ENCODE measurements at places on chromosomes 13 and 19. TPM values are rescaled to one million over a fixed set of nuclear protein-coding genes. Genes with fewer than 3 reads are reported as not detected.

GRCh38 chr19:13255041-13255718, 105.0 kb downstream of the IER2 start:
- no peaks in the 10 kb centered on the region for H3K36me3 ChIP-seq
- DNase-seq, result no peak
- H3K27me3 ChIP-seq, result peaks cover 3% of the 10 kb centered on the region
- H3K27ac ChIP-seq, result no peak overlapping the region
- H3K4me1 ChIP-seq, result no peaks in the 10 kb centered on the region
- no peak overlapping the region for H3K4me3 ChIP-seq

GRCh38 chr13:22369840-22370239, 699.0 kb downstream of the FGF9 start:
- no peak for DNase-seq
- no peaks in the 10 kb centered on the region for H3K36me3 ChIP-seq
- no peaks in the 10 kb centered on the region for H3K27me3 ChIP-seq

- no peak for DNase-seq
- no peak overlapping the region for H3K27ac ChIP-seq
- H3K27me3 ChIP-seq, result peaks cover 4% of the 10 kb centered on the region
- H3K4me1 ChIP-seq, result no peaks in the 10 kb centered on the region
- no peak overlapping the region for H3K4me3 ChIP-seq
- H3K36me3 ChIP-seq, result no peaks in the 10 kb centered on the region
Measured at GRCh38 chr19:17642656-17643055, 45.5 kb downstream of the UNC13A start.

- H3K4me3 ChIP-seq, result no peak overlapping the region
- no peak overlapping the region for H3K27ac ChIP-seq
- H3K4me1 ChIP-seq, result peaks cover 4% of the 10 kb centered on the region
- peaks cover 18% of the 10 kb centered on the region for H3K27me3 ChIP-seq
- no peak for DNase-seq
- peaks cover 6% of the 10 kb centered on the region for H3K36me3 ChIP-seq
Measured at GRCh38 chr13:20412691-20413355, 112.8 kb downstream of the CRYL1 start.

DNA sequence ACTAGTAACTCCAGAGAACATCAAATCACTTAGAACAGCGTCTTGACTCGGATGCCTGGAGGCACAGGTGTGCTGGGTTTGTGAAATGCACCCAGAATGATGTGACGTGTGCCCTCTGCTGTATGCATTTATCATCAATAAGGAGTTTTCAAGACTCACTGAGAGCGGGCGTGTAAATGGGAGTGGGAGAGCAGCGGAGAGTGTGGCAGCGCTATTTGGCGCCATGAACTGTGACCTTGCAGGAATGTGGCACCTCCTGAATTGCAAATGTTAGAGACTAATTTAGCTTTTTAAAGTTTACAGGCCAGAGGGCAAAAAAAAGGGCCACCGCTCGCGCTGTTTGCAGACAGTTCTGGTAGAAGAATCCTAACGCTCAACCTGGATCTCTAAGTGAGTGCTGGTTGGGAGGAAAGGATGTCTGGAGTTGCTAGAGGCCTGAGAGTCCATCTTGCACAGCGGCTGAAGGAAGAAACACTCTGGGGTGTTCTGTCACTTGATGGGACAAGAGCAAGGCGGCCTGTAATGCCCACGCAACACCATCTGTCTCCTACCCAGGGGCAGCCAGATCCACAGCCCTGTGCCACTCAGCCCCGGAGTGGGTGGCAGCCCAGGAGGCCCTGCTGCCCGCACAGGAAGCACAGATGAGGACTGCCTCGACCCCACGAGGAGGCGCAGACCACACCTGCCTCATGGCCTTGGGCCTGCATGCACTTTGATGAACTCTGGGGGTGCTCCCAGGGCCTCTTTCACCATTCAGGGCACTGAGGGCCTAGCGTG, 19.7 kb downstream of the RANBP3 start:
- H3K4me1 ChIP-seq, result peaks cover 49% of the 10 kb centered on the region
- no peak for DNase-seq
- peaks cover 3% of the 10 kb centered on the region for H3K36me3 ChIP-seq
- H3K27ac ChIP-seq, result no peak overlapping the region
- H3K4me3 ChIP-seq, result no peak overlapping the region
- no peaks in the 10 kb centered on the region for H3K27me3 ChIP-seq

- no peak overlapping the region for H3K4me3 ChIP-seq
- H3K27me3 ChIP-seq, result peaks cover 8% of the 10 kb centered on the region
- H3K36me3 ChIP-seq, result peaks cover 36% of the 10 kb centered on the region
- H3K27ac ChIP-seq, result no peak overlapping the region
Measured at GRCh38 chr19:55495646-55496349, 7.6 kb downstream of the SSC5D start.

- H3K36me3 ChIP-seq, result no peaks in the 10 kb centered on the region
- no peak overlapping the region for H3K27ac ChIP-seq
- H3K4me1 ChIP-seq, result no peaks in the 10 kb centered on the region
- no peak for DNase-seq
- H3K4me3 ChIP-seq, result no peak overlapping the region
Measured at GRCh38 chr13:37187105-37187504, 81.6 kb upstream of the CSNK1A1L start.

DNA sequence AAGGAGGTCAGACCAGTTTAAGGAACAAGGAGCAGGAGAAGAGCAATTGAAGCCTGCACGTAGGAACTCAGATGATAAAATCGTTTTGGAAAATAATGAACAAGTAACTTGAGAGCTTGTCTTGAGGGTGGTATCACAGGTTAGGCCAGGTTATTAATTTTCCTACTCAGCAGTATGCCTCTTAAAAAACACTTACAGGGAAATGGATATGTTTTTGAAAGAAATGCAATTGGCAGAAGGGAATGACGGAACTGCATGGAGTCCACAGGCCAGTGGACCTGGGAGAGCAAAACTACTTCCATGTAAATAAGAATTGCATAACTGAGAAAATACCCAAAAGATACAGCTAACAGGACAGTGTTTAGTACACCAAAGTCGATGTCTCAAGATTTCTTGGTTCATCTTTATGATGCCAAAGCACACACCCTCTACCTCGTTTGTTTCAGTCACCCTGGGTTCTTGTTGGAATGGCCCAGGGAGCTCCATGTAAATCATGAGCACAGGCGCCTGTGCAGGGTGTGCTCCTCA, 35.2 kb downstream of the MBNL2 start:
- H3K27me3 ChIP-seq, result no peaks in the 10 kb centered on the region
- peaks cover 24% of the 10 kb centered on the region for H3K4me1 ChIP-seq
- no peak overlapping the region for H3K4me3 ChIP-seq
- H3K36me3 ChIP-seq, result no peaks in the 10 kb centered on the region
- no peak for DNase-seq
- peak overlapping the region; percentile 53 for H3K27ac ChIP-seq

GRCh38 chr13:33375421-33375820, 89.9 kb upstream of the STARD13 start:
- H3K4me3 ChIP-seq, result no peak overlapping the region
- H3K36me3 ChIP-seq, result no peaks in the 10 kb centered on the region
- DNase-seq, result no peak
- no peaks in the 10 kb centered on the region for H3K27me3 ChIP-seq
- H3K4me1 ChIP-seq, result no peaks in the 10 kb centered on the region

DNA sequence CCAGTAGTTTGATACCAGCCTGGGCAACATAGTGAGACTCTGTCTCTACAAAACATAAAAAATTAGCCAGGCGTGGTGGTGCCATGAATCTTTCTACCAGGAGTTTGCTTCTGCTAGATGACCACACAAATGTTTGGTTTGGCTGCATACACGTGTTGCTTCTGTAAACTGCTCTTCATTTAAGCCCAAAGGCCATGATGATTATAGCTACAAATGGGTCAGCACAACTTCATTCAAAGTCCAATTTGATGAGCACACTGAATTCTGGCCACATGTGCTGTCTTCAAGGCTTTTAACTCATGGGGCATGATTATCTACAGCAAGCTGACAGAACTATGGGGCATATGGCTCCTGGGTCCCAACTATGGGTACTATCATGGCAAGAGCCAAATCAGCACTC, 46.3 kb upstream of the DCT start:
- no peaks in the 10 kb centered on the region for H3K4me1 ChIP-seq
- DNase-seq, result no peak
- no peak overlapping the region for H3K27ac ChIP-seq

DNA sequence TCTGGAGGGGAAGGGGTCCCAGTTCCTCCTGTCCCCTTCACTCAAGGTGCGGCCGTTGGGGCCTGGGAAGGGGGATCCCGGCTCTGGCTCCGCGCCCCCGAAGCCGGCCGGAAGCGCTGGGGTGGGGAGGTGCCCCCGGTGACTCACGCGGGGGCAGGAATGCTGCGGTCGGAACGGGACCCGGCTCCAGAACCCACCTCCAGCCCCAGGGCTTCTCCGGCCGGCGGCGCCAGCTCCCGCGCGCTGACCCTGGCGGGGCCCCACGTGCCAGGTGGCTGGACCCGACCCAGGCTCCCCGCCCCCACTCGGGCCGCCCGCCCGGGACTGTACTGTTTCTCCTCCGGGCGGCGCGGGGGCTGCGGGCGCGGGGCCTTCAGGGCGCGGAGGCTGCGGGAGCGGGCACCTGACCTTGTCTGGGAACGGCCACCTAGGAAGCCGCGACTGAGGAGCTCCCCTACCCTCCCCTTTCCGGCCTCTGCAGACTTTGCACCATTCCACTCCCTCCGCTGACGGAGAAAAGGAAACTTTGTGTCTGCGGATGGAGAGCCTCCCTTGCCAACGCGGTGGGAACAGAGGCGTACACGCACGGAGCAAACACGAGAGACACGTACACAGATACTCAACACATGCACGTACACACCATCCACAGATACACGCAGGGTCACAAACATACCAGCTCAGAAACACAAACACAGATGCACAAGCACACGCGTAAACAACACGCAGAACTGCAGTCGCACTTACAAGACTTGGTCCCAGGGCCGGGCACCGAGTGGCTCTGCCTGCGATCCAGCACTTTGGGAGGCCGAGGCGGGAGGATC, 7.2 kb downstream of the AXL start:
- H3K4me1 ChIP-seq, result peaks cover 32% of the 10 kb centered on the region
- no peaks in the 10 kb centered on the region for H3K27me3 ChIP-seq
- peaks cover 24% of the 10 kb centered on the region for H3K36me3 ChIP-seq
- peak; percentile 79 for DNase-seq

GRCh38 chr19:14305706-14306105, 75.5 kb upstream of the ADGRE5 start:
- H3K27me3 ChIP-seq, result peaks cover 5% of the 10 kb centered on the region
- no peak for DNase-seq
- no peaks in the 10 kb centered on the region for H3K36me3 ChIP-seq
- H3K4me3 ChIP-seq, result no peak overlapping the region

- no peak overlapping the region for H3K4me3 ChIP-seq
- no peak overlapping the region for H3K27ac ChIP-seq
- H3K27me3 ChIP-seq, result no peaks in the 10 kb centered on the region
- no peaks in the 10 kb centered on the region for H3K4me1 ChIP-seq
- DNase-seq, result no peak
Measured at GRCh38 chr13:108932196-108932595, 302.8 kb downstream of the MYO16 start.

GRCh38 chr13:44305917-44306370, 67.7 kb upstream of the SERP2 start:
- H3K4me3 ChIP-seq, result no peak overlapping the region
- no peaks in the 10 kb centered on the region for H3K27me3 ChIP-seq
- peak overlapping the region; percentile 79 for H3K27ac ChIP-seq
- no peak for DNase-seq
- no peaks in the 10 kb centered on the region for H3K36me3 ChIP-seq

DNA sequence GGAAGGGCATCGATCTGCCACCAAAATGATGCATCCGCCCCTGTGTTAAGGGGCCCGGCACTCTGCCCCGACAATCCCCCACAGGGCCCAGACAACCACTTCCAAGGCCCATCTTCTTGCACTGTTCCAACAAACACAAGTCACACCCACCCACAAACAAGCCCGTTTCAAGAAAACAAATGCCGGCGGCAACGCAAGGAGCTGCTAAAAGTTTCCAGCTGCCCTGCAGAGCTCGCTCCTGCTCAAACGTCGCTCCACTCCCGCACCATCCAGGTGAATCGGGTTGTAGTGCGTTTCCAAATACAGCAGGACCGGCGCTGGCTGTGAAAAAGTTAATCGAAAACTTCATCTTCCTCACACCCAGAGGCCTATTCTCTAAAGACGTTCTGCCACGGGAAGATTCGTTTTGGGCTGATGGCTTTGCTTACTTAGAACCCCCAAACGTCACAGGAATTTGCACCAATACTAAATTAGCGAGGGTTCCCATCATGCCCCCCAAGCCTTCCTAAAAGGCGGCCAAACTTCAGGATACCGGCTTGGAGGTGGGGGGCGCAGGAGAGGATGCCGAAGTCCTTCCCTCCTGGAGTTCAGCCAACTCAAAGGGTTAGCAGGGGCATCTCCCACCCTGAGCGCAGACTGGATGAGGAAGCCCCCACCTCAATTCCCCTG, 107.4 kb upstream of the DOCK9 start:
- no peak for DNase-seq
- no peak overlapping the region for H3K27ac ChIP-seq
- H3K36me3 ChIP-seq, result no peaks in the 10 kb centered on the region

DNA sequence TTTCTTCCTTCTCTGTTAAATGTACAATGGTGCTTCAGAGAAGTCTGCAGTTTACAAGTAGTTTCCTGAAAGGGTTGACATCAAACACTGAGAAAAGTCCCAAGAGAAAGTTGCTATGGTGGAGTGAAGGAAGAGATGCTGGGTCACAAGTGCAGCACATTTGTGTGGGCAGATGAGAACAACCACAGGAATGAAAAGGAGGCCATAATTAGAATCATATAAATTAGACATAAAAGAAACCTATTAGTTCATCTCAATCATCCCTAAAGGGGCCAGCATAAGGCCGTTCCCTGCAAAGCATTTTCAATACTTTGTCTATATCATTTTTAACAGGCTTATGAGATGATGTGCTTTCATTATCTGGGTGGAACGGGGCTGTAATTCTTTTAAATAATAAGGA, 359.2 kb downstream of the IRS2 start:
- H3K4me3 ChIP-seq, result no peak overlapping the region
- no peaks in the 10 kb centered on the region for H3K36me3 ChIP-seq
- no peaks in the 10 kb centered on the region for H3K27me3 ChIP-seq
- no peaks in the 10 kb centered on the region for H3K4me1 ChIP-seq
- no peak overlapping the region for H3K27ac ChIP-seq

GRCh38 chr13:29884671-29885430, 34.4 kb upstream of the UBL3 start:
- no peak overlapping the region for H3K4me3 ChIP-seq
- H3K4me1 ChIP-seq, result no peaks in the 10 kb centered on the region
- H3K27ac ChIP-seq, result no peak overlapping the region
- H3K27me3 ChIP-seq, result no peaks in the 10 kb centered on the region
- DNase-seq, result peak; percentile 21

SIGLEC9 gene
- total RNA-seq, result 0.53 TPM

TTC9B gene
- 0.09 TPM for total RNA-seq

TNNI3 gene
- total RNA-seq, result 0.80 TPM

TSSK6 gene
- 0.31 TPM for total RNA-seq

SLITRK1 gene
- 1.2 TPM for total RNA-seq

VSTM1 gene
- not detected for total RNA-seq

NR1H2 gene
- 22.4 TPM for total RNA-seq

SPC24 gene
- total RNA-seq, result 18.7 TPM

ONECUT3 gene
- total RNA-seq, result not detected

TFPT gene
- total RNA-seq, result 16.6 TPM

KDM4B gene
- total RNA-seq, result 8.1 TPM
